ENCODE measurements at places on chromosomes 2 and 18. TPM values are rescaled to one million over a fixed set of nuclear protein-coding genes. Genes with fewer than 3 reads are reported as not detected.

REG1B gene
- total RNA-seq: not detected

LIPG gene
- total RNA-seq: 0.71 TPM

SNED1 gene
- 0.78 TPM for total RNA-seq

LIMS2 gene
- 16.4 TPM for total RNA-seq

ATP6V1C2 gene
- not detected for total RNA-seq

DNA sequence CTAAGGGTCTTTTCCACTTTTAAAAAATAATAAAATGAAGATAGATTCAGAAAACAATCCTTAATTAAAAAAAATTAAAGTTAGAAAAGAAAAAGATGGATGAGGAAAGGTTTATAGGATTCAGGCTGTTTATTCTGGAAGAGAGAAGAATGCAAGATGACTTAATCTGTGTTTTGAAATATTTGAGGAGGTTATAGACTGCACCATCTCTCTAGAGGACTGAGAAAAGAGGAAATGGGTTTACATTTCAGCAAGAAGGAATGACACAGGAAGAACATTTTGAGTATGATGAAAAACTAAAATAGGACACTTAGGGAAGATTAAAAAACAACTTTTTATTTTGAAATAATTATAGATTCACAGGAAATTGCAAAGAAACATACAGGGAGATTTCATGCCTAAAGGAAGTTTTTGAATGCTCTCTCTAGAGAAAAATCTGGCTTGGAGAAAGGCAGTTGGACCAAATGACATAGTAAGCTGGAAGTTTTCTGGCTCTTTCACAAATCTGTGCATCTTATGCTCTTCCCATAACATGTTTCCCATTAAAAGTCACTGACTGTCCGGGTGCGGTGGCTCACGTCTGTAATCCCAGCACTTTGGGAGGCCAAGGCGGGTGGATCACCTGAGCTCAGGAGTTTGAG is 75.0 kb downstream of the CERS6 start:
- DNase-seq: no peak

- no peak for DNase-seq
These were observed 68.6 kb downstream of the TGOLN2 start for GRCh38 chr2:85259101-85259590.

DNA sequence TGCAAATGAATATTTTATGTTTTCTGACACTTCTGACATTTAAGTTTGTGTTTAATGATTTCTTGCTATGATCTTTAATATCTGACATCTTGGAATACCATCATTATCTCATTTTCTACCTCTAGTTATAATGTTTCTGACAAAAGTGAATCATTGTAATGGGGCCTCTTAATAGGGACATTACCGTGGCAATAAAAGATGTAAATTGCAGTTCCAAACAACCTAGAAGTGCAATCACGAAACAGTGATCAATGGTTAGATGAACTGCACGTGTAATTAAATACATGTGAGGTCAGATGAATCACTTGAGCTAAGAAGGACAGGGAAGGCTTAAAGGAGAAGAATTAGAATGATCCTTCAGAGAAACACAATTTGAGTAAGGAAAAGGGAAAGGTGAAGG is 1078.3 kb downstream of the DPP10 start:
- no peak for DNase-seq

GRCh38 chr2:80007777-80008503 is 296.6 kb downstream of the LRRTM1 start:
- no peak for DNase-seq

DNA sequence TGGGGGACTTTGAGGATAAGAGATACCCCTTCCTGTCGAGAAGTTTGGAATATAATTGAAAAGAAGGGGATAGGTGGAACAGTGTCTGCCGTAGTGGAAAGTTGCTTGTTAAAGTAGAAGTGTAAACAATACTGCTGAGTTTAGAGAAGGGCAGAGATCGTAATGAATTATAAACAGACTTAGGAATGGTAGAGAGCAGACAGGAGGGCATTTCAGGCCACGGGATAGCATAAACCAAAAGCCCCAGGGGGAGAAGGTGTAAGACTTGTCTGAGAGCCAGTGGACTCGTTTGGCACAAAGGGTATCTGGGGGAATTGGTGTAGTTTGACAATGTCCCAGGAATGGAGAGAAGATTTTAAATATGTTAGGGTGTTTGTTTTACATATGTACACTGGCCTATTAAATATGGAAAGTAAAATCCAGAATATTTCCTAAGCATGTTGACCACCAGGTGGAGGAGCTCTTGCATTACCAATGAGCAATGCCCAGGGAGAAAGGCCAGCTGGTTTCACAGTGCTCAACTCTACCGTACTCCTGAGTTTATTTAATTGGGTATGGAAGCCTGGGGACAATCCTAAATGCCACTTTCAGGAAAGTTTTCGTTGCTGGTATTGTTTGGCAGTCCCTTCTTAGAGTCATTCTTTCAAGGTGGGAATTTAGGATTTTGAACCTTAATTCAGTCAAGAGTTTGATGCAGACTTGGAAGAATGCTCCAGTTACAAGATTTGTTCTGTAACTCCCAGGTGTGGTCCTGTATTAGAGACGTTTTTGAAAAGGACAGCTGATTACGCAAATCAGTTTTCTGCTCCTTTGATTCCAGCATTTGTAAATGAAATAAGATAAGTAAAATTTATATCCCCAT is 7.5 kb downstream of the COPS8 start:
- no peak for DNase-seq

- DNase-seq: no peak
These were observed 39.4 kb downstream of the ACTR2 start for GRCh38 chr2:65267008-65267407.

GRCh38 chr2:63000801-63001200 is 49.8 kb upstream of the OTX1 start:
- no peak for DNase-seq

Measured in activated CD4-positive, alpha-beta T cell treated with anti-CD3 and anti-CD28 coated beads for 36 hours (primary cell).